EL (cell line): ENCODE measurements at places on chromosomes 4 and X.

GRCh38 chr4:54587107-54587891 is 70.5 kb upstream of the KIT start:
- DNase-seq: no peak

DNA sequence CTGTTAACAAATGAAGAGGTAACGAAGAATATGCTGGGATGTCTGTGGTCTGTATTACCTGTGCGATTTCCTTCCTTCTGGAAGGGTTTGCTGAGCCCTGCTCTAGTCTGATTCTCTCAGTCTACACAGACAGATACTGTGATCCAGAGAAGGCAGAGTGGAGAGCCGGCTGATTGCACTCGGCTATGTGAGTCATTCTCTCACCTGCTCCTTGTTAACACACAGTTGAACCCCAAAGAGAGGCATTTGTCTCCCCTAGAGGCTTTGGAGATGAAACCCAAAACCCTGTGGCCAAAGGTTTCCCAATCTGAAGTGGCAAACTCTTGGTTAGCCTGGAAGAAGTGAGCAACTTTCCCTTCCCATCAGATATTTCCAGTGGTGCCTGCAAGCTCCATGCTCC is 78.1 kb upstream of the GPC4 start:
- DNase-seq: no peak

DNA sequence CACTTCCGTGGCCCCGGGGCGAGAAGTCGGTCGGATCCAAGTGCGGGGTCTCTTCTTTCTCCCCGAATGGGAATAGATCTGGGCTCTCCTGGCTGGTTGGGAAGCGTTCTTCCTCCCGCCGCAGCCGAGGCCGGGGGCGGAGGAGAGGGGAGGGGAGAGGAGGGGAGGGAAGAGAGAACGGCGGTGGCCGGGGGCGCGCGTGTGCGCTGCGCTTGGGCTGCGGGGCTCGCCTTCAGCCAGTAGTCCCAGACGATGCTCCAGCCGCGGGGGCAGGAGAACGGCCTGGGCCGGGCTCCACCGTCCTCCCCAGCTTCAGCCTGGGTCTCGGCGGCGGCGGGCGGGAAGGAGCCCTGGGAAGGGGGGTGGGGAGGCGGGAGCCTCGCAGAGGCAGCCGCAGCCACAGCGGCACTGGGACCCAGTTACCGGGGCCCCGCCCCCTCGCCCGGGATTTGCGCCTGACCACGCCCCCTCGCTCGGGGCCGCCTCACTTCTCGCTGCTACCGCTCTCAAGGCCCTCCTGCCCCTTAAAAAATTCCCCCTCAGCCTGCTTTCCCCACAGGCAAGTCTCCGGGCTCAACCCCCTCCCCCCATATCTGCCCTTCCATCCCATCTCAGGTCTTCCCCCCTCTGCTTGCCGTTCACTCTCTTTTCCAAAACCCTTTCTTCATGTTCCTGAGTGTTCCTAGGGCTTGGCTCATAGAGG is at the start of gene FGD1:
Gene FGD1 (minus strand): TSS at position 421 of the 703 bp plus-strand sequence. CDS start 802 bp downstream, outside the sequence.
- peak; percentile 64 for DNase-seq

DNA sequence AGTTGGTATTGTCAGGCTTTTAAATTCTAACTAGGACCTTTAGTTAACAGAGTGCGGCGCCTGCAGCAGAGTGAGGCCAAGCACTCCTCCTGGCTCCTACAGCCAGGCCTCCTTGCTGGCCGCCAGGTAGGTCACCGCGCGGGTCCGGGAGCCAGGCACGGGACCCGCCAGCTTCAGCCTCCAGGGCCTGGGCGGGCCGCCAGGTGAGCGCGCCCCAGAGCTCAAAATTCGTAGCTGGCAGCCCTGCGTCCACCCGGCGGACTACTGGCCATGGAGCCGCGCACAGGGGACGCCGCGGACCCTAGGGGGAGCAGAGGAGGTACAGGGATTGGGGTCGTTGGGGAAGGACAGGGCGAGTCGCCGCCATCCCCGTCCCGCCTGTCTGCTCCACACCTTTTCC is at the start of gene MAGIX:
Gene MAGIX (plus strand): TSS at position 139 of the 400 bp plus-strand sequence. CDS start 132 bp downstream, at position 271.
- no peak for DNase-seq

DNA sequence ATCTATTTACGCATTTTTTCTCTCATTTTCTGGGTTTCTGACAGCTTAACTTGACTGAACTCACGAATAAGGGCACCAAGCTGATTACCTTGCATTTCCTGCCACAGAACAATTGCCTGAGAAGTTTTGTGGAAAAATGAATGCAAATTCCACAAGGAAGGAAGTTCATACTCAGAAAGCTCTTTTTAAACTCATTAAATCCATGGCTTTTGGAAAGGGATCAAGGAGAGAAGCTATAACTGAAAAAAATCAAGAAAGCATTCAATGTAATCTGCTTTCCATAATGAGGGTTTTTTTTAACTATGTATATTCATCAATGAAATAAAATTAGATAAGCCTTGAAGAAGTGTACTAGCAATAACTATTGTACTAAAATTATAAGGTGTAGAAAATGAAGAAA is 252.5 kb downstream of the GPM6A start:
- no peak for DNase-seq

GRCh38 chrX:1153940-1154339 is 58.5 kb downstream of the CRLF2 start:
- DNase-seq: peak; percentile 48

- DNase-seq: no peak
These were observed 117.9 kb downstream of the CEP44 start for GRCh38 chr4:174401471-174402130.

GRCh38 chr4:186726426-186727168 is 2.9 kb upstream of the FAT1 start:
- DNase-seq: peak; percentile 83

DNA sequence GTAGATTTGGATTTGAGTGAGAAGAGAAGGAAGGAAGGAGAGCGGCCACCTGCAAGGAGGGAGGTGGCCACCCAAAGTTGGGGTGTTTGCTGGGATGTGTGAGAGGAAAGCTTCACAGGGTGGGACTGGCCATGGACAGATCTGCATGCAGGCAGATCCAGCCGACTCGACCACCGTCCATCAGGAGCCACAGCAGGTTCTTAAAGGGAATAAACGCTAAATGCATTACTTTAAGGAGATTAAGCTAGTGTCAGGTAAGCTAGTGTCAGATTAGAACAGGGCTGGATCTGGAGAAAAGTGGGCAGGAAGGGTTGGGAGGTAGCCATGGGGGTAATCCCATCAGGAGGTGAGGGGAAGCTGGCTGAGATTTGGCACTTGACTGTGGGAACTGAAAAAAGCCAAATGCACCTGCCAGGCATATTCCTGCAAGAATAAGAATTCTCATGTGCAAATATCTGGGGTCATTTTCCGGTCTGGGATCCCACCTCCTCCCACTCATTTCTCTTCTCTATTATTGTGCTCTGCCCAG is 79.6 kb downstream of the MGST2 start:
- DNase-seq: no peak

GRCh38 chr4:55447831-55448230 is 52.1 kb downstream of the TMEM165 start:
- peak; percentile 47 for DNase-seq

DNA sequence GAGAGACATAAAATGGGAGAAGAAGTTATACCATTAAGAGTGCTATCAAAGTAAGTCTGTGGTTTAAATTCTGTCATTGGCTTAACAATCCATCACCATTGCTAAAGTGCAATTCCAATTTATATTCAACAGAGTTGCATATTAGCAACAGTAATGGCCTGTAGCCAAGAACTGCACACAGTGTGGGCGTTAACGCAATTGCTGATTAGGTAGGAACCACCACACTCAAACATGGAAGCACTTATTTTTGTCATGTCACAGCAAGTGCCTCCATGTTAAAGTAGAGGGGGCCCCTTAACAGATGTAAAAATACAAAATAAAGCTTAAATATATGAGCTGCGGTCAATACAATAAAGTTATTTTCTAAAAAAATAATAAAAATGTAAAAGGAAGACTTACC is 10.8 kb downstream of the LARP7 start:
- no peak for DNase-seq
